ENCODE measurements at places on chromosomes 13 and 19.

GRCh38 chr19:17450264-17451075 is 2.0 kb upstream of the TMEM221 start:
- no peak for DNase-seq

- peak; percentile 9 for DNase-seq
Observed at GRCh38 chr13:41456768-41457588, at the start of gene RGCC. RGCC (plus strand) TSS chr13:41457550; CDS start chr13:41457708, 158 bp downstream.

- DNase-seq: no peak
Observed at GRCh38 chr13:90839061-90839460, 508.4 kb upstream of the MIR17HG start.

DNA sequence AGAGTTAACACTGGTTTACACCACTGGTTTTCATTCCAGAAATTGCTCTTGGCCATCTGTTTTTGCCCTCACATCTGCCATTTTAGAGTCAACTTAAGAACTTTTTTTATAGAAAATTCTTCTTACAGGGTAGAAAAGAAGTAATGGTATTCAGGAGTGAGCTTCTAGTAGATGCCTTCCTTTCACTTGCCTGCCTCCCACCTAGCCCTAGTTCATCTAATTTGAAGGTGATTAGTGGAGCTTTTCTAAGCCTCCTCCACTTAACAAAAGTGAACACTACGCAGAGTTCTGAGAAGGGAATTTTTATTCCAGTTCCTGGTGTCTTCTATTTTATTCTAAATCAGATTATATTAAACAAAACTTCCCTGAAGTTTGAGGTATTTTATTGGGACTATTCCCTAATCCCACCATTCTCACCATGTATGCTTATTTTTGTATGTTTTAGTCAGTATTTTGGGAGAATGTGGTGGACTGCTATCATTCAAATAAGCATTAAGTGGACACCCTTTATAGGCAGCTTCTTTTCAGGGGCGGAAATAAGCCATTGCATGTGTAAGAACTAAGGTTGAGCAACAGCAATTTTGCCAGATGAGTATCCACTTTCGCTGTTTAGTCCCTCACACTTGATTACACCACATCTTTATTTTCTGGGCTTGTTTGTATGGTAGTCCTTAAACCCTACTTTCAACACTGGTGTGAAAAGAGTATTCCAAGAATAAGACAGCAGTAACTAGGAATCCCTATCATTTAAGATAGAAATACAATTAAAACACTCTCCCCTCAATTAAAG is 156.9 kb downstream of the ENOX1 start:
- DNase-seq: peak; percentile 35

DNA sequence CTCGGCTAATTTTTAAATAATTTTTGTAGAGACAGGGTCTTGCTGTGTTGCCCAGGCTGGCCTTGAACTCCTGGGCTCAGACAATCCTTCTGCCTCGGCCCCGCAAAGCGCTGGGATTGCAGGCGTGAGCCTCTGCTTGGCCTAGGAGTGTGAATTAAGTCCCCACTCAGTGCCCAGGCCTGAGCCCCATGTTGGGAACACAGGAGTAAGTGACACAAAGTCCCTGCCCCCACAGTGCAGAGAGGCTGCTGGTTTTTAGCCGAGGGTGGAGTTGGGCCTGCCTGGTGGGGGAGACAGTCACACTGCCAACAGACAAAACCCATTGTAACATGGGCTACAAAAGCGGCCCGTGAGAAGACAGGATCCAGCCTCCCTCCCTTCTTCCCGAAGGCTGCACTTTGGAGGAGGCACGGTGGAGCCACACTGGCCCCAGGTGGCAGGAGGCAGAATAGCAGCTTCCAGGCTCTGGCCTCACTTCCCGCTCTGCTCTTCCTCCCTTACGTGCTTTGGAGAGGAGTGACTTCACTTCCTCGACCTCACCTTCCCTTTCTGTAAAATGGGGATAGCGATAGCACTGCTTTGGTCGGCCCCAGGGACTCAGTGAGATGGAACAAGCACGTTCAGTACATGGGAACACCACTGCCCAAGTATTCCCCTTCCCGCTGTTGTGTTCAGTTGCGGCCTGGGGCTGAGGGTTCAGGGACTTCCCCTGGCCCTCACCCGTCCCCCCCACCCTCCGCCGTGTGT is 15.2 kb upstream of the EHD2 start:
- peak; percentile 47 for DNase-seq

DNA sequence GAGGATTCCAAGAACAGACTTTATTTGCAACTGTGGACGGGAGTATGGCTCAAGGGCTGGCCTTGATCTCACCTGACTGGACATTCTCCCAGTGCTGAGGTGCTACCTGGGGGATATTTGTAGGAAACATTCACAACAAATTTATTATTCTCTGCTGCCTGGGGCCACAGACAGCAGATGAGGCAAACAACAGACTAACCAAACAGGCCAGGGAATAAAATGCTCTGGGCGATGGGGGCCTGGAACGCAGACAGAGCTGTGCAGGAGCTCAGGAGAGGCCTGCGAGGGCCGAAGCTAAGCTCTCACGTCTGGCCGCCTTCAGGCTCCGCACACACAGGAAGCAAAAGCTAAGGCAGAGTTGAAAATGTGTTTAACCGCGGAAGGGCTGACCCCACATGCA is 7.8 kb downstream of the PLPP2 start:
- DNase-seq: no peak

- DNase-seq: no peak
Observed at GRCh38 chr19:4580961-4581665, 21.6 kb upstream of the SEMA6B start.

GRCh38 chr13:99689955-99690354 is 188.7 kb downstream of the TM9SF2 start:
- DNase-seq: no peak
